Smooth muscle cell of the coronary artery (primary cell): ENCODE measurements at places on chromosomes 6 and 20. TPM values are rescaled to one million over a fixed set of nuclear protein-coding genes. Genes with fewer than 3 reads are reported as not detected.

MYLK4 gene
- 0.30 and 0.47 TPM in 2 replicates for total RNA-seq

C2 gene
- 0.90 and 26.7 TPM in 2 replicates for total RNA-seq

PHACTR3 gene
- not detected in 2 replicates for total RNA-seq

RSPO4 gene
- not detected in 2 replicates for total RNA-seq

EPHA7 gene
- under 0.01 and 0.75 TPM in 2 replicates for total RNA-seq

PPP1R16B gene
- 0.12 and 0.23 TPM in 2 replicates for total RNA-seq

OPRM1 gene
- total RNA-seq, result not detected in 2 replicates

BANF2 gene
- total RNA-seq, result not detected in 2 replicates

TNFRSF21 gene
- total RNA-seq, result 17.1 and 19.7 TPM in 2 replicates

WFDC12 gene
- not detected in 2 replicates for total RNA-seq

TNNC2 gene
- 0.15 and 13.1 TPM in 2 replicates for total RNA-seq

SUMO4 gene
- 0.70 and 1.1 TPM in 2 replicates for total RNA-seq

TRMT6 gene
- total RNA-seq, result 2.7 and 6.4 TPM in 2 replicates

WFDC10B gene
- total RNA-seq, result not detected in 2 replicates

LKAAEAR1 gene
- not detected in 2 replicates for total RNA-seq

RWDD2A gene
- total RNA-seq, result 2.6 and 7.1 TPM in 2 replicates

OPN5 gene
- not detected in 2 replicates for total RNA-seq

THBS2 gene
- total RNA-seq, result 1,023 and 3,001 TPM in 2 replicates

NFATC2 gene
- total RNA-seq, result 0.60 TPM in 1 of 2 replicates, not detected in the other
